ENCODE measurements at places on chromosomes 7 and 10.

GRCh38 chr10:72285972-72286521 is 12.3 kb downstream of the DDIT4 start:
- DNase-seq: no peak

DNA sequence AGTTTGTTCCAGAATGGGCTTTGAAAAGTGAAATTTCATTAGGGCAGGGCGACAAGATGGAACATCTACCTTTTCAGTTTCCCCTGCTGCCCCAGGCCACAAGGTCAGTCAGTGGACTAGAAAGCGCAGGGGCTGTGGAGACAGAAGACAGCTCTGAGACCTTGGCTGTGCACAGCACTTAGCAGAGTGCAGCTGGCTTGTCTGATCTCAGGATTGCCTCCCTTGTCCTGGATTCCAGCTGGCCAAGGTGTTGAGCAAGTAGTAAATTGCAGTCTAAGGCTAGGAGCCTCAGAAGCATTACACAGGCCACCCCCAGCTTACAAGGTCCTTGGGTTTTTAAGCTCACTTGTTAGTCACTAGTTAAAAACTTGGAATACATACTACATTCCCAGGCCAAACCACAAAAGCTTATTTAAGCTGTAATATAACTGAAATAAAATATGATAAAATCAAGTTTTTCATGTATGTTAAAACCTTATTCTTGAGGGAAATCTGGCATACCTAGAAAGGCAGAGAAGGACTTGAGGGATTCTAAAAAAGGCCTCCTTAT is 67.3 kb upstream of the NPY start:
- DNase-seq: no peak

GRCh38 chr7:114919587-114919986 is 2.3 kb upstream of the MDFIC start:
- DNase-seq: no peak

GRCh38 chr7:142722248-142722794 is 27.0 kb upstream of the PRSS1 start:
- no peak for DNase-seq

DNA sequence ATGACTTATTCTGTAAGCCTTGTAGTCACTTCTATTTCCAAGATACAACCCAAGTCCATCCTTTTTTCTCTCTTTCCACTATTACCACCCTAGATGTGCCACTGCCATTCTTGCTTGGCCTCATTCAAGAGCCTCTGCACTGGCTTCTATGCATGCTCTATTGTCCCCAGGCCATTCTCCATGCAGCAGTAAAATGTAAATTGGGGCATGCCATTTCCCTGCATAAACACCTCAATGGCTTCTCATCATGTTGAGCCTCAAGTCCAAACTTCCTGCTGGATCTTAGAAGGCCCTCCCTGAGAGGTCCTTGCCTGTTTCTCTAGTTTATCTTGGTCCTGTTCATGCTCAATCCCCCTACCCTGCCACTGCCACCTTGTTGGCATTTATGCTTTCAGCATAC is 23.2 kb upstream of the WDFY4 start:
- no peak for DNase-seq

- DNase-seq: no peak
Observed at GRCh38 chr7:136348542-136349192, 371.5 kb upstream of the MTPN start.

- no peak for DNase-seq
Observed at GRCh38 chr7:23238983-23239652, 7.5 kb upstream of the GPNMB start.

- DNase-seq: no peak
Observed at GRCh38 chr10:79275105-79275430, 72.2 kb upstream of the PPIF start.

- DNase-seq: peak; percentile 22
Observed at GRCh38 chr10:48469516-48470020, 135.3 kb downstream of the ARHGAP22 start.

- DNase-seq: no peak
Observed at GRCh38 chr7:132666774-132667172, 90.5 kb upstream of the PLXNA4 start.

DNA sequence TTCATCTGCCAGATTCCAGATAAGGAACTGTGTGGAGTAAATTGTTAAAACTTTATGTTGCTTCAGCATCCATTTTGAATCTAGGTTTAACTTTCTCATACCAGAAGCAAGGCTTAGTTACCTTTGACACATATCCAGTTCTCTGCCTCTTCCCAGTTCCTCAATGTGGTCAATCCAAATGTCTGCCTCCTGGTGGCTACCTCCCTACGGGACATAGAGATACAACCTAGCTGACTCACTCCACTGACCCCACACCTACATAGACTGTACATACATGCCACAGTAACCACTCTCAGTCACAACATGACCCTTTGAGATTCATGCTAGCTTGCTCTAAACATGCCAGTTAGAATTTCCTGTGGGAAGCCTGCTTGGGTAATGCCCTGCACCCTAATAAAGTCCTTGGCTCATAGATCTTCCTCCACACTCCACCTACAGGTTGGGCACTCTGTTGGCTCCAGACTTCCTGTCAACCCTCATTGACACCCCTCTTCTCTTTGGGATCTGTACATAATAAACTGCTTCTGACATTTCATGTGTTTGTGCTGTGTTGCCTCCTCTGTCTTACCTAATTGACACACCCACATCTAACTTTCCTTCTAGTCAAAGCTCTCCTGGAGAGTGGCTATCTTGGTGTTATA is 278.1 kb downstream of the HTR7 start:
- DNase-seq: peak; percentile 55

DNA sequence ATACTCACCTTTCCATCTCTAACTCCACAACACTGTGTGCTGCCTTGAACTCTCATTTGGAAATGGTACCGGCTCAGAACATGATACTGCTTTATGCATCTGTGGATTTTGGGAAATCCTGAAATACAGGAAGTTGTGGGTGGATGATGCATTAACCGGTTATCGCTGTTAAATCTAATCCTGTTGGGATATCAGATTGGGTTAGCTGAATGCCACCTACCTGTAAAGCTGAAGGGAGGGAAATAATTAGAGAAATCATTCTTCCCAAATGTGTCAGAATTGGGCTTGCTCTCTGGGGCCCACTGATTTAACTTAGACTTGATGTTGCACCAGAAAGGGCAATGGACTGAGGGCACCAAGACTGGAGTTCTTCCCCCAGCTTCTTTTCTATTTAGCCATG is 54.0 kb downstream of the CH25H start:
- no peak for DNase-seq

GRCh38 chr7:158343936-158344455 is 243.6 kb downstream of the PTPRN2 start:
- peak; percentile 8 for DNase-seq

- DNase-seq: peak; percentile 61
Observed at GRCh38 chr10:13518076-13518692, 10.6 kb downstream of the BEND7 start.

DNA sequence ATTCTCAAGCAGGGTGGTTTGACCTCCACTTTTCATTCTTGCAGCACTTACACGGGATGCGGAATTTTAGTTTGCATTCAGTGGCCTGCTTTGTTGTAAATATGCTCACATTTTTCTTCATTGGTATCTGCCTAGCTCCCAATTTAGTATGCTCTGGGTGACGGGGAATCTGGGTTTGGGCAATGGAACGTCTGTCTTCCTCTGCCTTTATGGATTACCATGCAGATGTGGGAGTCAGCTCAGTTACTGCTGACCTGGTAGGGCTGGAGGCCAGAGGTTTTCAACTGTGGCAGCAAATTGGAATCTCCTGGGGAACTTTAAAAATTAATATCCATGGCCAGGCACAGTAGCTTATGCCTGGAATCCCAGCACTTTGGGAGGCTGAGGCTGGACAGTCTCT is 161.6 kb downstream of the CAMK1D start:
- no peak for DNase-seq

- no peak for DNase-seq
Observed at GRCh38 chr7:110767550-110768110, 323.3 kb upstream of the LRRN3 start.

GRCh38 chr7:39145283-39145682 is 167.6 kb downstream of the POU6F2 start:
- DNase-seq: no peak

DNA sequence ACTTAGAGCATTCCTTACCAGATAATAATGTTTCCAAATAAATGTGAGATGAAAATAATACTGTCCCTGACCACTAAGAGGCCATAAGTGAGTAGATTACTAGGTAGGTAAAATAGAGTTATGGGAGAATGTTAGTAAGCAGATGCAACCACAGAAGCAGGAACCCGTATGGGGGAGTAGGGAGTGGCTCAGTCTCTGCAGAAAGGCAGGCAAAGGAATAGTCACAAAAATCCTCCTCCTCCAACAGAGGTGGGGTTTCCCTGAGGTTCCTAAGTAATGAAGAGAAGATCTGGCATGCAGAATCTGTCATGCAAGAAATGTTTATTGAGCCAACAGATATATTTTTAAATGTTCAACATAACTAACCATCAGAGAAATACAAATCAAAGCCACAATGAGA is 9.0 kb upstream of the YAE1 start:
- no peak for DNase-seq

- DNase-seq: no peak
Observed at GRCh38 chr7:57328457-57328856, 121.5 kb upstream of the ZNF716 start.

DNA sequence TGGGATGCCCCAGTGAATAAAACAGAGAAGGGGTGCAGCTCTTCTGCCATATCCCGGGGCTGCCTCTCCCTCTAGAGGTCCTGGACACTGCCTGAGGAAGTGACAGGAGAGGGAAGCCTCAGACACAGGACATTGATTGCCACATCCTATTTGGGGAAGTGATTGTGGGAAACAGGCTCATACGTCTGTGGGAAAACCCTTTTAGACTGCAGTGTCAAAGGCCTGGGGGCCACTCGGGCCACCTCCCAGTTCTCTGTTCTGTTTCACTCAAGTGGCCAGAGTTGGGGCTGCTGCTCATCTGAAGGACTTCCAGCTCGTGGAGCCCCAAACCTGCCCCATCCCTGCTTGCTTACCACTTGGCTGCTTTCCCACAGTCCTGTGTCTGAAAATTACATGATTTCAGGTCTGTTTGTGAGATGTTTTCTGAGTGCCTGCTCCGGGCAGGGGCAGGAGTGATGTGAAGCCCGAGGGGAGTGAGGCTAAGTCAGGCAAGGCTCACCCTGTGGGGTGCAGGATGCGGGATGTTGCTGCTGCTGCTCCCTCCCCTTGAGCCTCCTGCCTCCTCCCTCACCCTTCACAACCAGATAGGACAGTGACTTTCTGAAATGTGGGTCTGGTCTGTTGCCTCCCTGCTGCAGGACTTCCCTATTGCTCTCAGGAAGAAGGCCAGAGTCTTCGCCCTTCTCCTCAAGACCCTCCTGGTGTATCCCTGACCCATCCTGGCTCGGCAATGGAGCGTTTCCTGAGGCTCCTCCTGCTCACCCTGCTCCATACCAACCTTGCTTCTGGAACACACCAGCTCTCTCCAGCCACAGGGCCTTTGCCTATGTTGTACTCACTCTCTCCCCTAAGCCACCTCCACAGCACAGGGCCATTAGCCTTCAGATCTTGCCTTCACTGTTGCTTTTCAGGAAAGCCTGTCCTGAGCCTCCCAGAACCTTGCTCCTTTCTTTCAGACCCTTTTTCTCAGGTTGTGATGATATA is 58.4 kb downstream of the NEURL1 start:
- DNase-seq: no peak

- DNase-seq: no peak
Observed at GRCh38 chr7:134429481-134429880, 29.4 kb downstream of the AKR1B1 start.

DNA sequence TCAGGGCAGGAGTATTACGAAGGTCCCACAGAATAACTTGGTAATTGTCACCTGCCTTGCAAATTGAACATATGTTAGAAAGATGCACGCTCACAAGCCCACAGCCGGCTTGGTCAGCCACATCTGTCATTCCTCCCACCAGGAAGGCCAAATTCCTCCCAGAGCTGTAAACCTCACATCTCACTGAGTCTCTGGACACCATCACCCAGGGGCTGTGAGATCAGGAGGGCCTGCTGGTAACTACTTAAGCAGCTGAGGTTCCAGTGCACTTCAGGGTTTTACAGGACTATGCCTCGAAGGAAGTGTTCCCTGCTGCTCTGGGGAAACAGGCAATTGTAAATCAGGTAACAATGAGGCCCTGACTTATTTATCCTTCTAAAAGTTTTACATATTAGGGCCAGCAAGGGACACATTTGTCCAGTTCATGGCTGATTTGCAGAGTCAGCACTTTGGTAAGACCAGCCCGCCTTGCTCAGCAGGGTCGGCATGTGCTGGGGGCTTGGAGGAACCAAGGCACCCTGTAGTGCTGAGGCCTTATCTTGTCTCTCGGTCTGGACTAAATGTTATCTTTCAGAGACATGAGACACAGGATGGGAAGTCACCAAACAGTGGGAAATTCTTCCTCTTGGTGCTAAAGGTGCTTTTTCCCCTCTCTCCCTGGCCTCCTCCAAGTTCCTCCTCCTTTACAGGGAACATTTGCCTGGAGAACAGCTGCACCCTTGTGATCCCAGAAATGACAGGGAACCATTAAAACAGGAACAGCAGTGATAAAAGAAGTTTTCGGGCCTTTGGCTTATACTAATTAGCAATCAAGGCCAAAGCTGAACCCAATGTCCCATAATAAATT is 34.3 kb downstream of the PYROXD2 start:
- DNase-seq: no peak

DNA sequence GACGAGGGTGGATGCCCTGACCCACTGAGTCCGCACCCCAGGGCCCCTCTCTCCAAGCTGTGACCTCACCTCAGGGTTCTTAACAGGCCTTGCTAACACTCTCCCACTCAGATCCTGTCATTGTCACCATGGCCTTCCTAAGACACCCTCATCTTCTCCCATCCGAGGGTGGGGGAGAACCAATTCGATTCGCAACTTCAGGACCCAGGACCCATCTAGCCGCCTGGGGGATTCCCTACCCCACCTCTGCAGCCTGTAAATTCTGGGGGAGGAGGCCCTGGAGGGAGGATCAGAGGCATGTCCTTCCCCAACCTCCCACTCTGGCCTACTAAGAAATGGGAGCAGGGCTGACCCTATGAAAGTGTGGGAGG is 17.4 kb downstream of the TRIM8 start:
- no peak for DNase-seq

DNA sequence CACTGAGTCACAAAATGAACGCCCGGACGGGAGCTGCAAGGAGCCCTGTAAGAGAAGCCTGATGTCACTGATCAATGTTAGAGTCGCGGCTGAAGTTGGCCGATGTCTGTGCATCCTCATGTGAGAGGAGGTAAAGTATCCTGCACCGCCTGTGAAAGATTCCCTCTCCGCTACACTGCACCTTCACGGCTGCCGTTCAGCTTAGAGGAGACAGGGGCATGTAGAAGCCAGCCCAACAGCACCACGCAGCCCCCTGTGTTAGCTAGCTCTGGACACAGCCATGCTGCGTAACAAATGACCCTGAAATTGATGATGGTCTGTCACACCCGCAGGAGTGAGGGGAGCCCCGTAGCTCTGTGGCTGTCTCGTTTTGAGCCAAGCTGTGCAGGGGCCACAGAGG is 81.5 kb upstream of the DIP2C start:
- DNase-seq: no peak

GRCh38 chr10:98170249-98171117 is 36.0 kb downstream of the R3HCC1L start:
- peak; percentile 77 for DNase-seq

DNA sequence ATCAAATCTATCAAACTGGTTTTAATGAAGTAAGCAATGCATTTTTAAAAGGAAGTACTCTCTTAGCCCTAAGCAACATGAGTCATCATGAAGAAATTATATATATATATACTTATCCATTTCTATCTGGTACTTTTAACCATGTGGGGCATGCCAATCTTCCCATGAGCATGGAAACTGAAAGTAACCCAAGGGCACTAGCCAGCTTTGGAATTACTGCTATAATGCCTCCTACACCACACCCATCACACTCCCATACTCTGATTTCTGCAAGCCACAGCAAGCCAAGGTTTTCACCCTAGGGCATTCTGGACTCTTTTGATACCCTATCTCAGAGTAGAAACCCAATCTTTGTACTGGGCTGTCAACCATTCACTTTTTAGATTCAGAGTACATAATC is 204.6 kb downstream of the IMMP2L start:
- no peak for DNase-seq

Data from H9 (cell line).